ENCODE measurements at places on chromosomes 2 and 18.

- no peak for DNase-seq
These were observed 150.6 kb downstream of the TMX3 start for GRCh38 chr18:68564351-68564750.

- DNase-seq: no peak
These were observed 62.9 kb upstream of the TEX51 start for GRCh38 chr2:126835831-126836230.

- no peak for DNase-seq
These were observed 21.0 kb downstream of the SLC20A1 start for GRCh38 chr2:112666761-112667122.

DNA sequence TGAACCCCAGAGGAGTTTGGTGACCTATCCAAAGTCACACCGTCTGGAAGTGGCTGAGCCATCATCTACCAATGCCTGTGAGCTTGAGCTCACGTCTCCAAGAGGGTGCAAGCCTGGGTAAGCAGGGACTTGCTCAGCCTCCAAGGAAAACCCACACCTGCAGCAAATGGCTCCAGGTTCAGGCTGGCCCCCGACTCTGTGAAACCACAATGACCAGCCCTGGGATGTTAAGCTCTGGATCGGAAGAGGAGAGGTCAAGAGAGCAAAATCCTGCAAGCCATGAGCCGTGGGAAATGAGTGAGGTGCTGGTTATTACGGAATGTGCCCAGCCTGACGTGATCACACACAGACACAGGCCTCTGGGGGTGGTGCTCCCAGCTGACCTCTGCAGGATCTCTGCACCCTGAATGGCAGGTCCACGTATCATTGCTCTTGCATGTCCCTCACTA is 94.1 kb upstream of the OTOS start:
- DNase-seq: no peak

GRCh38 chr18:5527603-5528002 is 16.2 kb downstream of the EPB41L3 start:
- DNase-seq: no peak

GRCh38 chr2:170660409-170660808 is 54.7 kb upstream of the SP5 start:
- DNase-seq: no peak

DNA sequence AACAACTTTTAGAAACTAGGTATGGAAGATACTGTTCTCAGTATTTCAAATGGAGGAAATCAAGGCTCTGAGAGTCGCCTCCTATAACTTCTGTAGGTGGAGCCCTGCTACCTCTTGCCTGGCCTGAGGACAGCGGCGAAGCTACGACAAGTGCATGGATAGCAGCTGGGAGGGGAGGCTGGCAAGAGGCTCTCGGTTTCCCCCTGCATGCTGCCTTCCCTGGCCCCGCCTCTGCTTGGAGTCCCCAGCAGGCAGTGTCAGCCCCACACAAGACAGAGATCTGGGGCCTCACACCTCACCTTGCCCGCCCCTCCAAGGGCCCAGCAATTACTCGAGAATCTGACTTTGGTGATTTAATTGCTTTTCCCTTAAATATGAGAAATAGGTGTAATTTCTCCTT is 107.6 kb upstream of the POU3F3 start:
- no peak for DNase-seq

GRCh38 chr2:238801791-238802190 is 46.1 kb upstream of the TWIST2 start:
- no peak for DNase-seq

- no peak for DNase-seq
These were observed 1.4 kb upstream of the EHD3 start for GRCh38 chr2:31232586-31232985.

- no peak for DNase-seq
These were observed 84.2 kb downstream of the SLC39A10 start for GRCh38 chr2:195741191-195741590.

- no peak for DNase-seq
These were observed 1321.9 kb upstream of the CHAC2 start for GRCh38 chr2:52445686-52446085.

DNA sequence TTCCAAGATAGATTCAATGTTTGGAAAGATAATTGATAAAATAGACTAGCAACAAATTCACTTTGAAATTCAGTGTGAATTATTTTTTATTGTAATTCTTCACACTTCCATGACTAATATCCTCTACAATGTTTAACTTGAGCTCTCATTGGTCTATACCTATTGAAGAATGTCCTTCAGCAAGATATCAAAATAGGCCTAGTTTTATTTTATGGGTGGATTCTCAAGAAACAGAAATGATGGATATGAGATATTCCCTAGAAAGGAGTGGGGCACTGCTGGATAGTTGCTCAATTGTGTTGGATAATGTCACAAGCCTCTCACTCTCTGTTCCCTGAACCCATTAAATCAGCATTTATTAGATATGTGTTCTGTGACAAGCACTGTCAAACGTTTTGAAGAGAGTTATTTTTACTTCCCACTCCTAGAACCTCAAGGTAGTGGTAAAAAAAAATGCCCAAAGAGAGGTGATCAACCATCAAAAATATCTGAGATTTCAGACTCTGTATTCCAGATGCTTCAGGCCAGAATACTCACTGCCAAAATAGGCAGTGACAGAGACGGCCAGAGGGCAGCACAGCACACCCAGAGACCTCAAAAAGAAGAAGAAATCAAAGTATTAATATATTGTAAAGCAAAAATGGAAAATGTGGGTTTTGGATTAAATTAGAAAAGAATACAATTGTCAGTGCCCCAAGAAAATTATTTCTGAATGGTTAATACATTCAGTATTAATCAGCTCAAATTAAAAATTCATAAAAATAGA is 87.5 kb downstream of the TRIB2 start:
- DNase-seq: no peak

DNA sequence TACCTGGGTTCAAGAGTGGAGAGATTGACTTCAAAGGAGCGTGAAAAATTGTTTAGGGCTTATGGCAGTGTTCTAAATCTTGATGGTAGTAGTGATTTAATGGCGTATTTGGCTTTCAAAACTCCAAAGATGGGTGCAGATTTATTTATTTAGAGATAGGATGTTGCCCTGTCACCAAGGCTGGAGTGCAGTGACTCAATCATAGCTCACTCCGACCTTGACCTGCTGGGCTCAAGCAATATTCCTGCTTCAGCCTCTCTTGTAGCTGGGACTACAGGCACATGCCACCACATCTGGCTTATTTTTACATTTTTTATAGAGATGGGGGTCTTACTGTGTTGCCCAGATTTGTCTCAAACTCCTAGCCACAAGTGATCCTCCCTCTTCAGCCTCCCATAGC is 52.5 kb downstream of the FAM117B start:
- DNase-seq: no peak

DNA sequence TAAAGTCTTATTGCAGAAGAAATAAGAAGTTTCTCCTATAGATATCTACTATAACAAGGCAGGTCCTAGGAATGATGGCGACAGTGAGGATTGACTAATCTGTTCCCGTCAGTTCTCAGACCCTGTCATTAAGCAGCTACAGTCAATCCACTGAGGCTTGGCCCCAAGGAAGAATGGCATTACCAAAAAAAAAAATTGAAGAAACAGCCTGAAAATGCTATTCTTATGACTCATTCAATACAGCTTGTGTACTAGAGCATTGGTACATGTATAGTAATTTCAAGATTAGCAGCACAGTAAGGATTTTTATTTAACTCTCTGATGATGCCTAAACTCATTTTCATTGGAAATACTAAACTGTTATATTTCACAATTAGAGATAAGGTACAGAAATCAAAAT is 1096.1 kb upstream of the NXPH2 start:
- no peak for DNase-seq

DNA sequence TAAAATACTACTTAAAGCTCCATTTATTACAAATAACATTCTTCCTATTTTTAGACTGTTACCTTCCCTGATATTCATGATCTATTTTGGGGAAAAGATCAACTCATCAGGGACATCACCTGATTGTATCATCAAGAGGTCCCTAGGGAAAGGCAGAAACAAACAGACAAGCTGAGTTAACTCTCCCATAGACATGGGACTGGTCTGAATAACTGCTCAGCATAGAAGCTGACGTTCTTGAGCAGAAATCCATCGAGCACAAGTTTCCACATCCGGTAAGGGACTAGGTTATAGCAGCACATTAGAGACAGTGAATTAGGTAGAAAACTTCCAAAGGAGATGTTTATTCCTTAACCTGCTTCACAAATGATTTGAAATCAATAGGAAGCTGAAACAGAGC is 1100.4 kb upstream of the SLC39A10 start:
- DNase-seq: no peak

GRCh38 chr2:201790989-201791388 is 10.3 kb upstream of the ALS2 start:
- no peak for DNase-seq

DNA sequence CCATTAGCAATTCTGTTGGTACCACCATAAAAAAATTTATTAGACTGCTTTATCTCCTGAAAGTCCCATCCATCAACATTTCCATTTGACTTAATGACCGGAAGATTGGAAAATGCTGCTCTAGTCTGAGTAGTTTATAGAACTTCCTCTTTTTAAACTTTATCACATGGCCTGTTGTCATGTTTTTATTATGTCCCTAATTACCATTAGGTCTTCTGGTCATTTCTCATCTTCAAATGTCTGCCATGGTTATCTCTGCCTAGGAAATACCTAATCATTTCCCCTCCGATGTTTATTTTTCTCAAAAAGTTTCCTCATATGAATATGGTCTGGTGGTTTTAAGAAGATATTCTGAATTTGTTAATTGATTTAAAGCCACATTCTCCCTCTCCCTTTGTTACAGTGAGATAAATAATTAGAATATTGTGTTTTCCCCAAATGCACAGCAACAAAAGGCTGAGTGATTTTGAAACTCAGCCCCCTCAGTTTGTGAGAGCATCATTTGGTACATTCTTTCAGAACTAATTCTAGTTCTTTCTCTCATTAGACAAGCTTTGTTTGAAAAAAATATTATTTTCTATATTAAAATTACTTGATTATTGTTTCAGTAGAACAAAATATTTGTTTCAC is 317.1 kb upstream of the ST6GAL2 start:
- no peak for DNase-seq

GRCh38 chr18:58977801-58978200 is 113.1 kb downstream of the ZNF532 start:
- DNase-seq: no peak

GRCh38 chr2:38427936-38428335 is 50.9 kb upstream of the ATL2 start:
- DNase-seq: no peak

DNA sequence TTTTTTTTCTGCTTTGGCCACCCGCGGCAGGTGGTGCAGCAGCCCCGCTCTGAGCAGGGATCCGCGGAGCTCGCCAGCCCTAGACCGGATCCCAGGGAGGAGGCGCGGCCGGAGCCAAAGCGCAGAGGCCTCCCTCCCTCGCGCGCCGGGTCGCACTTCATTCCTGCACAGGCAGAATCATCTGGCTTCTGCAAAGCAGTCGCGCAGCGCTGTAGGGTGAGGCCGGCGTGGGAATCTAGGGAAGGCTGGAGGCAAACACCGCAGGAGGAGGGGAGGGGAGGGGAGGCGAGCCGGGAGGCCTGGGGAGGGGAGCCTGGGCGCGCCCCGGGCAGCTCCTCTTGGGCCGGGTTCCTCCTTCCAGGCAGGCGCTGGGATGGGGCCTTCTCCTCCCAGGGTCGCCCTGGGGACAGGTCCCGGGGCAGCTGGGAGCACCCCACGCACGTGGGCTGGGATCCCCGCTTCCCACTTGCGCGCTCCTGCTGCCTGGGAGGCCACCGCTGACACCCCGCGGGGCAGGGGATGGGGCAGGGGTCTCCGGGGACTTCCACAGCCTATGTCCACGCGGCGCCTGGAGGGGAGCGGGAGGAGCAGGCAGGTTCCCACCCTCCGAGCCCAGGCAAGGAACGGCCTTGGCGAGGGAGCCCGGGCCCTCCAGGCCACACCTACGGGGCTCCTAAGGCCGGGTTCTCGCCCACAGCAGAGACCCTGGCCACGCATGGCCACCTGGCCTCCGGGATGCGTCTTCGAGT is 45.0 kb downstream of the MBP start:
- DNase-seq: no peak

- DNase-seq: no peak
These were observed 50.8 kb downstream of the NCK2 start for GRCh38 chr2:105795575-105795934.

GRCh38 chr2:193985272-193985671 is 1671.8 kb upstream of the SLC39A10 start:
- DNase-seq: no peak

GRCh38 chr2:165505514-165505913 is 36.0 kb downstream of the CSRNP3 start:
- no peak for DNase-seq

- no peak for DNase-seq
These were observed 11.5 kb upstream of the GMCL1 start for GRCh38 chr2:69817729-69818501.

GRCh38 chr2:183224948-183225347 is 100.7 kb downstream of the NUP35 start:
- DNase-seq: no peak

- no peak for DNase-seq
These were observed 38.3 kb downstream of the MYO7B start for GRCh38 chr2:127573771-127574170.

DNA sequence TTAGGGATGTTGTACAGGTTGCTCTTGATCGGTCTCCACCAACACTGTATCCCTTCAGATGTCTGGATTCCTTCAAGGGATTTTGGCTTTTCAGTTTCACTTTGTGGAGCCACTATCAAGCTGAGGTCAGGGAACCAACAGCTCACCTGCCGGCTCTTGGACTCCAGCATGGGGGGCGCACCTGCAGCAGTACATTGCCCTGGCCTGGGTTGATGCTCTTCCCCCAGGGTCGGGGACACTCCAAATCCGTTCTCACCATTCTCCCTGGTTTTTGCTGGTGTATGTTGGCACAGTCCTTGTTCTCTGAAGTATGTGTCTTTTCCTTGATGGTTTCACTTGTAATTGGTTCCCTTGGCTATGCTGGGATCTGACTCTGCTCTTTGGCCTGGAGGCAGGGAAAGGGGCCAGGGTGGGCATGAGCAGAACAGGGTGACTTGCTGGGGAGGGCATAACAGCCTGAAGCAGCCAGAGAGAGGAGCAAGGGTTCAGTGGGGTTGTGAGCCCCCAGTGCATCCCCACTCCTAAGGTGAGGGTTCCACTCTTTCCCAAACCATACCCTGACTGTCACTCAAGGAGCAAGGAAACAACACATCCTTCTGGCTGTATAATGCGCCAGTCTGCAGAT is 5.1 kb downstream of the ARHGEF4 start:
- DNase-seq: no peak

DNA sequence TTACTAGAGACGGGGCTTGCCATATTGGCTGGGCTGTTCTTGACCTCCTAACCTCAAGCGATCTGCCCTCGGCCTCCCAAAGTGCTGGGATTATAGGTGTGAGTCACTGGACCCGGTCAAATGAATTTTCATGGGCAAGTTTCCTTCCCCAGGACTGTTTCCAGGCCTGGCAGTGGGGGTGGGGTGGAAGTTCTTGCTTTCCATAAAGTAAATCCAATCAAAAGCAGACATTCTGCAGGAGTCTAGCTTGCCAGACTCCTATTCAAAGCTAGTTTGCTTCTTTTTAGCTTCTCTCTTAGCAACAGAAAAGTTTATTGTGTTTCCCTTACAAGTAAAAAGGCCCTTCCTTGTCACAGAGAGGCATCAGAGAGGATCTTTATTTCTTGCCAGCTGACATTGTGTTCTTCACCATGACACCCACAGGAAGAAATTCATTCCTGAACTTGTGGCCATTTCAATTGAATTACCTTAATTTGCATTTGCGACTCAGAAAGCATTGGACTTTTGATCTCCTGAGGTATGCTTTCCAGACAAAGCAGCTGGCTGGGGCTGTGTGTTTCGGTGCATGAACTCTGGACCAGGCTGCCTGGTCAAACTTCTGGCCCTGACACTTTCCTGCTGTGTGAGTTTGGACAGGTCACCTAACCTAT is 37.9 kb downstream of the LYPD1 start:
- no peak for DNase-seq
